Occipital lobe (tissue), 3 donors: ENCODE measurements at places on chromosomes 3 and 15. TPM values are rescaled to one million over a fixed set of nuclear protein-coding genes. Genes with fewer than 3 reads are reported as not detected.

STAC gene
- 12.8 TPM for total RNA-seq

FBXO40 gene
- 0.31 TPM for total RNA-seq

PLSCR5 gene
- total RNA-seq = not detected

EMC7 gene
- total RNA-seq = 21.2 TPM

IQCF2 gene
- not detected for total RNA-seq

CCR9 gene
- total RNA-seq = 0.16 TPM

THSD4 gene
- total RNA-seq = 1.6 TPM

LXN gene
- total RNA-seq = 10.5 TPM

ACKR2 gene
- 0.16 TPM for total RNA-seq

TGM4 gene
- total RNA-seq = not detected

CCDC80 gene
- 5.1 TPM for total RNA-seq

FAM81A gene
- total RNA-seq = 93.1 TPM

ANKDD1A gene
- total RNA-seq = 15.6 TPM

CHRD gene
- total RNA-seq = 11.4 TPM

SLC22A13 gene
- 0.94 TPM for total RNA-seq

GPR87 gene
- total RNA-seq = not detected

SNRPA1 gene
- 15.0 TPM for total RNA-seq

CEP19 gene
- total RNA-seq = 8.0 TPM

KCNMB2 gene
- 15.4 TPM for total RNA-seq

SOX14 gene
- total RNA-seq = not detected

SLC12A1 gene
- total RNA-seq = 0.16 TPM

ST3GAL6 gene
- total RNA-seq = 35.6 TPM

NOX5 gene
- under 0.01 TPM for total RNA-seq

DNAH12 gene
- 0.62 TPM for total RNA-seq

UBA7 gene
- 3.4 TPM for total RNA-seq

GOLGA6A gene
- total RNA-seq = not detected

KLHDC8B gene
- 11.7 TPM for total RNA-seq

CD96 gene
- total RNA-seq = not detected

TM4SF18 gene
- total RNA-seq = 5.6 TPM

GOLGA6L7 gene
- not detected for total RNA-seq

TMEM207 gene
- total RNA-seq = not detected

CLDN18 gene
- total RNA-seq = not detected

GABRB3 gene
- total RNA-seq = 124 TPM

NLGN1 gene
- total RNA-seq = 126 TPM

SCN11A gene
- total RNA-seq = 0.31 TPM

ARPIN gene
- 15.9 TPM for total RNA-seq

P2RY12 gene
- total RNA-seq = 49.8 TPM
